NCI-H446 (cell line): ENCODE measurements at places on chromosomes 13 and 19.

DNA sequence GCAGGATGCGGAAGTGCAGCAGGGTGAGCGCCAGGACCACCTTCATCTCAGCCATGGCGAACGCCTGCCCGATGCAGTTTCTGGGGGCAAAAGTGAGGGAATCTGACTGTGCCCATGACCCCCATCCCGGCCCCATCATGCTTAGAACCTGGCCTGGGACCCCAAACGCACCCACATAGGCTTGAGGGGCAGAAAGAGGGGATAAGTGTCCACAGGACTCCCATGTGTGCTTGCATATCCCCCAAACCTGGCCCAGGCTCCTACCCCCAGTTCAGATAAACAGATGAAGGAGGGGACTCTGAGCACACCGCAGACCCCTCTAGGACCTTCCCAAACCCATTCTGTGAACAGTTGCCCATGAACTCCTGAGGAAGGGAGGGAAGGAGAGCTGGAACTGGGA is 16.0 kb upstream of the CYP4F2 start:
- no peak for DNase-seq

DNA sequence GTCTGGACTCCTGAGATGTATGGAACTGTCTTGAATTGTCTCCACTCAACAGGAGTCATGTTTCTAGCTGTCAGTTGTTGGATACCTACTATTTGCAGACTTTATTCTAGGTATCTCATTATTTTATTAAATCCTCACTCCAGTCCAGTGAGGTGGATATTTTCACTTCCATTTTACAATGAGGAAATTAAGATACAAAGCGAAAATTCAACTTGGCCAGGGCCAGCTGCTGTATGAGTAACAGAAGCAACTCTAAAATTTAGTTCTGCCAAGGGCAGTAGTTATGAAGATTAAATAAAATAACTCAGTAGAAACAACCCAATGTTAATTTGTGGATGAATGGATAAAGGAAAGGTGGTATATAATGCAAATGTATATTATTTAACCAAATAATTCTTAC is 12.6 kb upstream of the NDFIP2 start:
- no peak for DNase-seq

GRCh38 chr13:73103238-73103637 is 44.4 kb downstream of the KLF5 start:
- no peak for DNase-seq

DNA sequence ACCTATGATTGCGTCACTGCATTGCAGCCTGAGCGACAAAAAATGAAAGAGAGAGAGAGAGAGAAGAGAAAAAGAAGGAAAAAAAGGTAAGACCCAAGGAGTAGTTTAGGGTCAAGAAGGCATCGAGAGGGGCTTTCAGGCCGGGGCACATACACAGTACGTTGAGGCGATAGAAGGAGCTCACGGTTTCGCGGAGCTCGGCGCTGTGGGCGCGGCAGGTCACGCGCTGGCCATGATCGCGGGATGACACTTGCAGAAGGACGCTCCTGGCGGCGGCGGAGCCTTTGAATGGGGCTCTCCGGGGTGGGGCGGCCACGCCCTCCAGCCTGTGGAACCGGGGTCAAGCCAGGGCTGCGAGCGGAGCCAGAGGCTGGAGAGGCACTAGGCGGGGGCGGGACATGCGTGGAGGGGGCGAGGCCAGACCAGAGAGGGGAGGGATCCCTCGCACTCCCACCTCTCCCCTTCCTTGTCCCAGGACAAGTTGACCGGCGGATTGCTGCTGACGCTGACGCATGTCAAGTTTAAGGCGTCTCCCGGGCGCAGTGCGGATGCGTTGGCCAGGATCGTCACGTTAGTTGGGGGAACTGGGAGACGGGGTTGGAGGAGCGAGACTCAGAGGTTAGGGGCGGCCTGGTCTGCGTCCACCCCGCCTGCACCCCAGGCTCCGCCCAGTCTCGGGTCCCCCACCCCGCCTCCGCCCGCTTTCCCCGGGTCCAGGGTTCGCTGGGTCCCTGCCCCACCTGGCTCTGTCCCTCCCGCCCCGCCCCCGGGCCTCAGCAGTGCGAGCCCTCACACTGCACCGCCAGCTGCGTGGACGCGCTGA is 6.9 kb downstream of the NPHS1 start:
- DNase-seq = no peak
